CD4-positive, alpha-beta T cell treated with Interleukin-10 for 1 hour (primary cell): ENCODE measurements at places on chromosomes 1 and 21.

DNA sequence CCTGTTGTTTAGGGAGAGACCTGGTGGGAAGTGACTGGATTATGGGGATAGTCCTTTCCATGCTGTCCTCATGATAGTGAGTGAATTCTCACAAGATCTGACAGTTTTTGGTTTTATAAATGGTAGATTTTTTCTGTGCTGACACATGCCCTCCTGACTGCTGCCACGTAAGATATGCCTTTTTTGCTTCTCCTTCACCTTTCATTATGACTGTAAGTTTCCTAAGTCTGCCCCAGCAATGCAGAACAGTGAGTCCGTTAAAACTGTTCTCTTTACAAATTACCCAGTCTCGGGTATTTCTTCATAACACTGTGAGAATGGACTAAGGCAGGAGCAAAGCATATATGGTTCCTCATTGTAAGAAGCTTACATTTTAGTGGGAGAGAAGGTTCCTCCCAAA is 1727.2 kb downstream of the NCAM2 start:
- no peak for DNase-seq

DNA sequence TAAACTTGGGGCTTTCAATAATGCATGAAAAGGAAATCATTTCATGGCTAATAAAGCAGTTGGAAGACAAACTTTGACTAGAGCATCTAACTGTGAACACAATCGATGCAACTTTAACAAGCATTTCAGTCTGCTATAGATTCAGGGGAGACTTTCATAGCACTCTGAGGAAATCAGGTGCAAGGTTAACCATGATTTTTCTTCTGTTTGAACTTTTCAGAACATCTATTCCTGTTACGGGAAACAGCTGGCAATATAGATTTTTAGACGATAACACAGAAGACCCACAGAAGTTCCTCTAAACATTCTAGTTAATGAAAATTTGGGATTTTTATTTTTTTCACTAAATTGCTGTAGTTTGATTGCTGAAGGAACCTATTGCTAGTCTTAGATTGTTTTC is 177.3 kb downstream of the TRIM33 start:
- DNase-seq: no peak

GRCh38 chr1:234720709-234721441 is 110.9 kb upstream of the IRF2BP2 start:
- DNase-seq: no peak

DNA sequence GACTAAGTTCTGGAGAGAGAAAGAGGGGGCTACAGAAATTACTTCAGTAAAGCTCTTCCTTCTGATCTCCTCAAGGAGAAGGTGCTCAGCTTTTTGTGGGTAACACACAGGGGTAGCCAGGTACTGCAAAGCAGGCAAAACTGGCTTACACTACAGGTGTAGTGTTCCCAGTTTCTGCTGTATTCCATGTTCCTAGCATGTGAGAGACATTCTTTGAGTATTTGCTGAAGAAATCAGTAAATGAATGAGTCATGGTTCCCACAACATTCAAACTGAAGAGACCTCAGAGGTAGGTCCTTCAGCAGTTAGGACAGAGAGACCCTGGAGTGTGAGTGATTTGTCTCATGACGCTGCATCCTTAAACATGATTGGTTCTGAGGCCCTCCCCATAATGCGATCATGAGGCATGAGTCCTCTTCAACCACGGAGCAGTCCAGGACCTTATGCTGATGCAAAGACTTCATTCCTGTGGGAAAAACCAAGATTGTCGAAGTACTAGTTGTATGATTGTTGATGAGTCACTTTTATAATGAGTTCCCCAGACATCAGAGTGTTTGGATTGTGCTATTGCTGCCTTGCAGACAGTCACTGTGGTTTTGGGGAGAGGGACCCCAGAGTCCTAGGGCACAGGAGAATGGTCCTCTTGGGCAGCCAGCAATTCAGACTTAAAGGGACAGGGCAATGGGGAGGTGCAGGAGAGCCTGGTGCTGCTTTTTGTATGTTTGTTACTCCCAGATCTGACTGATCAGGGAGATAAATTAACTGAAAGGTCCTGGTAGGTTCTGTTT is 2.7 kb upstream of the OR10J4 start:
- no peak for DNase-seq

DNA sequence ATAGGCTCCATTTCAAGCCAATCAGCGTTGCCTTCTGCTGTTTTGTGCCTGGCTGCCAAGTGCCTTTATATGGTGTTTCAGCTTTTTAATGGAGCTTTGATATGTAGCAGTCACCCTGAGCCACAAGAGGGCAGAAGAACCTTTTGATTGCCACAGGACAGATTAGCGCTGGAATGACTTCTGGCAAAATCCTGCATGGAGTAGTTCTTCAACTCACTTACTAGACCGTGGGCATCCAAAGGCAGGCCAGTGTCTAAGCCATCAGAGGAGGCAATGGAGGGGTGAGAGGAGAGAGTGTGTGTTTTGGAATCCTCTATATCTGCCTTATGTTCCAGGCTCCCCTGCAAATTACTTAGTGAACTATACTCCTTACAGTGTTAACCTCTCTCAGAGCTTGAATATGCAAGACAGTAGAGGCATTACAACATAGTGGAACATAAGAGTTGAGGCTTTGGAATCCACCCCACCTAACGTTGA is 56.2 kb downstream of the ST3GAL3 start:
- DNase-seq: peak; percentile 58

DNA sequence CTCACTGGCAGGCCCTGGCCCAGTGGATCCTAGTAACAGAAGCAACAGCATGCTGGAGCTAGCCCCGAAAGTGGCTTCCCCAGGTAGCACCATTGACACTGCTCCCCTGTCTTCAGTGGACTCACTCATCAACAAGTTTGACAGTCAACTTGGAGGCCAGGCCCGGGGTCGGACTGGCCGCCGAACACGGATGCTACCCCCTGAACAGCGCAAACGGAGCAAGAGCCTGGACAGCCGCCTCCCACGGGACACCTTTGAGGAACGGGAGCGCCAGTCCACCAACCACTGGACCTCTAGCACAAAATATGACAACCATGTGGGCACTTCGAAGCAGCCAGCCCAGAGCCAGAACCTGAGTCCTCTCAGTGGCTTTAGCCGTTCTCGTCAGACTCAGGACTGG is 7.7 kb downstream of the CGN start:
- DNase-seq: no peak

- DNase-seq: no peak
These were observed 26.0 kb downstream of the SERBP1 start for GRCh38 chr1:67404212-67404620.

- DNase-seq: no peak
These were observed 31.2 kb downstream of the PTPRU start for GRCh38 chr1:29267321-29268070.

- DNase-seq: no peak
These were observed 70.5 kb upstream of the PPIH start for GRCh38 chr1:42587753-42588152.

DNA sequence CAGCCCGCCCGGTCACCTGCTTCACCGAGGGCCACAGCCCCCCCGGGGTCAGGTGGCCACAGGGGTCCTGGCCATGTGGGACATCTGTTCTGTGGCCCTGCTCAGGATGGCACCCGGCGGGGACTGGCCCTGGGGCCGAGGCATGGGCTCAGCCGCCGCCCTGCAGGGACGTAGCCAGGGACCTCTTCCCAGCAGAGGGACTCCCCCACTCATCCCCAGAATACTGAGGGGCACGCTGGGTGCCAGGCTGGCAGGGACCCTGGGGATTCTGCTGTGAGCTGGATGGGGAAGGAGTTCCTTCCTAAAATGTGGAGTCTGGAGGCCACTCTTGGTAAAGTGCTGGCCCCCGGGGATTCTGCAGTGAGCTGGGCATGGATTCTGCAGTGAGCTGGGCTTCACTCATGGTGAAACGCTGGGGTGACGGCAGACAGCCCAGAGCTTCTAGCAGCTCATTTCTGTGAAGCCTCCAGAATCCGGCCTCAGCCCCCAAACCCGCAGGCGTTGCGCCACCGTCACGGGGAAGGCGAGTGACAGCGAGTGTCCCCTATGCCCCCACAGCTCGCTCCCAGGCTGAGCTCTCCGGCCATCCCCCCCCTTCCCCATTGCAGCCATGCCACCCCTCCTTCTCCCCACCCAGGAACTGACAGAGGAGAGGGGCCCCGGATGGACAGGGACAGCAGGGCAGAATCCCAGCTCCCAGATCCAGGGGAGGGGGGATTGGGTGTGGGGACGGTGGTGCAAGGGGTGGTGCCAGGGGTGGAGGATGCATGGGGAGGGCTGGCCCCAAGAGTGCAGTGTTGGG is 1.4 kb downstream of the ITGB2 start:
- no peak for DNase-seq

- DNase-seq: no peak
These were observed 714 bp upstream of the AKIRIN1 start for GRCh38 chr1:38990386-38990737.

DNA sequence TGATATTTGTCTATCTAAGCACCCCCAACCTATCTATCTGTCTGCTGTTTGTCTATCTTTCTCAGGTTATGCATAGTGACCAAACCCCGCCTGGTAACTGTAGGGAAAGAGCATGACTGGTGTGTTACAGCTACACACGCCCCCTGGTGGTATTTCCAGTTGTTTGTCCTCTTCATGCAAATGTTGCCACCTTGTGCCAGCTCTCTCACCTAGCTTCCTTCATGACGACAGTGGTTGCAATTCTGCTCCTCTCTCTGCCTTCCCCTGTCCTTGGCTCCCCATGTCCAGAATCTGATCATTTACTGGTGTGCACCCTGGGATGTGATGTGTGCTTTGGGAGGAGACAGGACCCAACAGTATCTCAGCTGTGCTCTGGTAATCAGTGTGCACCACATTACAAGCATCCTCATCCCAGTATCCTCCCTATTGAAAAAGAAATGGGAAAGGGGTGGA is 8.1 kb upstream of the INKA2 start:
- peak; percentile 79 for DNase-seq

DNA sequence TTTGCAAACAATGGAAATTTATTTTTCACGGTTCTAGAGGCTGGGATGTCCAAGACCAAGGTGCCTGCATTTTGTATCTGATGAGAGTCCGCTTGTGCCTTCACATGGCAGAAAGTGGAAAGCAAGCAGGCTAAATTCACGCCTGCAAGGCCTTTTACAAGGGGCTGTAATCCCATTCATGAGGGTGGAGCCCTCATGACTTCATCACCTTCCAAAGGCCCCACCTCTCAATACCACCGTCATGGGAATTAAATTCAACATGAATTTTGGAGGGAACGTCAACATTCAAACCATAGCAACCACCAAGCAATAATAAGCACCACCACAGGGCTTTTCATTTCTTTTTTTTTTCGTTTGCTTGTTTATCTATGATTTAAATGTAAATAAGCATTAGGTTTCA is 115.3 kb downstream of the C1orf21 start:
- DNase-seq: no peak

- DNase-seq: no peak
These were observed 34.2 kb downstream of the RAP1GAP start for GRCh38 chr1:21634806-21635535.

DNA sequence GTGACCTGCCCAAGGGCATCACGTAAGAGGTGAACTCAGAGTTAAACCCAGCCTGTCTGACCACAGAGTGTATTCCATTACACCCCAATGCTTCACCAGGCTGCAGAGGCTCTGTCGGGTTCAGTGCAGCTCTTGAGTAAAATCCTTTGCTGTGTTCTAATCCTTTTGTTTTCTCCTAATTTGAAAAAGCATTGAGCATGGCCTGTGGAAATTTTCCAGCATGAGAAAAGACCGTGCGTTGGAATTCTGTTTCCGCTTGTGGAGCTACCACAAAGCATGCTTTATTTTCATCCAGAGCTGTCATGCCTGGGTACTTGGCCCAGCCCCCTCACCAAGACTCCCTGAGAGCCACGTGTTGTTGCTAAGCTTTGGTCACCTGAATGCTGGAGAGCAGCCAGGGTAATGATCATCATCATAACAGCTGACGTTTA is 317.6 kb downstream of the PRDM2 start:
- no peak for DNase-seq

DNA sequence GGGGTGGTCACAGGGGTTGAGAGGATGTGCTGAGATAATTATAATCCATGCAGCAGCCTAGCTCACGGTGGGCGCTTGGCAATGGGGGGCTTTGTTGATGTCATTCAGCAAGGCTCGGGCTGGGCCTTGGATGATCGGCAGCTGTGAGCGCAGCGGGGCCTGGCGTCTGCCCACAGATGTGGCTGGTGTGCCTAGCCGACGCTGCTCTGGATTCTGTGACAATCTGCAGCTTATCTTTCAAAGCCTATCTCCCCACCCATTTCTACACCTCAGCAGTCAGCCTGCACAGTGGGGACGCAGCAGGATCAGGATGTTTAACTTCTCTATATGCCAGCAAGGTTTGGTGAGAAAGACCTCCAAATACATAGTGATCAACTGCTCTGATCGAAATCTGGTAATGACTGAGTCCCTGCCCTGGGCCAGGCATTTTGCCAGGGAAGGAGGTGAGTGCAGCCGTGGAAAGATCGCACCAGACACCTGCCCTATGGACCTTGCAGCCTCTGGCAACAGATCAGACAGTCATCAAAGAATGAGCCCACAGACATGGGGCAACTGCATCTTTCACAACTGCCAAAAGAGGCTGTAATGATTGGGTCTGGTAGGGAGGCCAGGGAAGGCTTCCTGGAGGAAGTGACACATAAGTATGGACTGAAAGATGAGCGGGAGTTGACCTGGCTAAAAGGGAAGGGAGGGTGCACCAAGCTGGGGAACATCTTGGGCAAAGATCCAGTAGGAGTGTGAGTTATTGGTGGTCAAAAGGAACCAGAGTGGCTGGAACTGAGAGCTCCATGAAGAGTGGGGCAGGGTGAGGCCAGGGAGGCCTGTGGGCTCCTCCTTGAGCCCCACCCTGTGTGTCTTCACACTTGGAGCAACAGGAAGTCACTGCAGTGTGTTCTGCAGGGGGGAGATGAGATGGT is 35.3 kb downstream of the EPHB2 start:
- no peak for DNase-seq

GRCh38 chr1:243495442-243496186 is 239.8 kb downstream of the SDCCAG8 start:
- no peak for DNase-seq

- DNase-seq: no peak
These were observed 32.1 kb downstream of the LRP8 start for GRCh38 chr1:53295726-53296116.
